ENCODE measurements at places on chromosomes 16 and 17. TPM values are rescaled to one million over a fixed set of nuclear protein-coding genes. Genes with fewer than 3 reads are reported as not detected.

FN3K gene
- total RNA-seq = 22.5 TPM

CEMP1 gene
- 0.94 TPM for total RNA-seq

SF3B3 gene
- total RNA-seq = 339 TPM

DNA sequence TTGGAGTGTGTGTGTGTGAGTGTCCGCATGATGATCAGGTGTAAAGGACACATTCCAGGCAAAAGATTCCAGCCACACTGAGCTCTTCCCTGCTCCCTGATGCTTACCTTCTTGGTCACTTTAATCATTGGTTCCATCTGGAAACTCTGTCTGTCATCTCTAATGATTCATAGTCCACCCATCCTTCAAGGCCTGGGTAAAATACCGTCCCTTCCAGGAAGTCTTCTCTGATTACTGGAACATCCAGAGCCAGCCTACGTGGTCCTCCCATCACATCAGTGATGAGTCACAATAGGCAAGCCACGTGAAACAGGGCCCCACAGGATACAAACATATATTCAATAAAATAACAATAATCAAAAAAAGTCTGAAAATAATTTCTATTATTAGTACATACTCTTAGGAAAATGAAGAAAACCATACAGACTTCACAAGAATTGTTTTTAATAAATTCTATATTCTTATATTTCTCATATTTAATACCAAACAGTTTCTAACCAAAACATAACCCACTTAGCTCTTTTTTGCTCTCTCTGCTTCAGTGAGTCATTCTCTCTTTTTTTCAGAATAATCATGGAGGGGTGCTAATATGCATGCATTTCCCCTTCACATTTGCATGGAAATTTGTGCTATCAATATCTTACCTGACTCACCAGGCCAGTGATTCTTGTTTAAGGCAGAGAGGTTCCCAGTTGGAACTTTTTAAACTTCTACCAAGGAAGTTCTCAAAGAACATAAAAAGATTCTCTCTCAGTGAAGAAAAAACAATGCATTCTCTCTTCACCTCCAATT, 263.2 kb downstream of the TOX3 start:
- H3K27me3 ChIP-seq = no peaks in the 10 kb centered on the region
- no peak overlapping the region for H3K27ac ChIP-seq
- H3K4me1 ChIP-seq = no peaks in the 10 kb centered on the region

DNA sequence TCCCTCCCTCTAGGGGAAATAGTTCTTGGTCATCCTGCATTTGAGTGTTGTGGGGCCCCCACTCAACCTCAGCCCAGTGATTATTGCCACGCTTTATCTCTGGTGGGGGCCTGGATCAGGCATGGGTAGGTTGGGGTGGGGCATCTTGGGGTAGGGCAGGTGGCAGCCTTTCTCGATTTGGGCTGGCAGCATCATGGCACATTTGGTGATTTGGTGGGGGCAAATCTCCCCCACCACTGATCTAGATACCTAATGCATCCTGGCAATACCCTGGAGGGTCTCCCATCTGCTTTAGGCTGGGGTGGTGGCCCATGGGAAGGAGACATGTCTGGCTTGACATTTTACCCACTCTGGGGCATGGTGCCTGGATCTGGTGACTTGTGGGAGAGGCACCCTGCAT, 40.2 kb downstream of the NLRP1 start:
- no peak for DNase-seq
- H3K27me3 ChIP-seq = 0 out of 2 replicates have a peak, but pooled peaks cover 5% of the 10 kb centered on the region
- H3K4me3 ChIP-seq = no peak overlapping the region
- no peak overlapping the region for H3K27ac ChIP-seq

- no peak overlapping the region for H3K4me3 ChIP-seq
- no peaks in the 10 kb centered on the region for H3K4me1 ChIP-seq
- H3K27ac ChIP-seq = no peak overlapping the region
- no peaks in the 10 kb centered on the region for H3K27me3 ChIP-seq
- H3K36me3 ChIP-seq = no peaks in the 10 kb centered on the region
- DNase-seq = no peak
These were observed 69.7 kb downstream of the STXBP4 start for GRCh38 chr17:55038291-55038690.
